ENCODE measurements at places on chromosomes 5 and 9.

GRCh38 chr5:95075111-95075510, 209.8 kb downstream of the MCTP1 start:
- DNase-seq, result no peak

- DNase-seq, result no peak
Measured at GRCh38 chr5:88937406-88937805, 54.4 kb upstream of the MEF2C start.

- no peak for DNase-seq
Measured at GRCh38 chr9:135299239-135299590, 180.4 kb upstream of the PPP1R26 start.

DNA sequence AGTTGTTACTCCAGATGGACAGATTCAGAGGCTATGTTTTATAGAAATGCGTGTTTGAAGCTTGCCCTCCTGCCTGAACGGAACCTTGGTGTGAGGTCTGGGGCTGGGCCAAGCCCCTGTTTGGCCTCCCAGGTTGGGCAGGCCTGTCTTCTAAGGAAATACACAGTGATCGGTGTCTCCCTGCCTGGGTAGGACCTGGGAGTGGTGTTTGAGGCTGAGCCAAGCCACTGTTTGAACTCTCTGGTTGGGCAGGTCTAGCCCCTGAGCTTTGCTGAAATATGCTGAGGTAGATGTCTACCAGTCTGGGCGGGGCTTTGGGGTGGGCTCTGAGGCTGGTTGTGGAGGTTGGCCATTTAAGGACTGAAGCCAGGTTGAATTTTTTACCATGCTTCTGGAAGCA, 90.5 kb downstream of the DMXL1 start:
- DNase-seq, result no peak

Data from NCI-H146 (cell line).